ENCODE measurements at places on chromosomes 2 and 18.

DNA sequence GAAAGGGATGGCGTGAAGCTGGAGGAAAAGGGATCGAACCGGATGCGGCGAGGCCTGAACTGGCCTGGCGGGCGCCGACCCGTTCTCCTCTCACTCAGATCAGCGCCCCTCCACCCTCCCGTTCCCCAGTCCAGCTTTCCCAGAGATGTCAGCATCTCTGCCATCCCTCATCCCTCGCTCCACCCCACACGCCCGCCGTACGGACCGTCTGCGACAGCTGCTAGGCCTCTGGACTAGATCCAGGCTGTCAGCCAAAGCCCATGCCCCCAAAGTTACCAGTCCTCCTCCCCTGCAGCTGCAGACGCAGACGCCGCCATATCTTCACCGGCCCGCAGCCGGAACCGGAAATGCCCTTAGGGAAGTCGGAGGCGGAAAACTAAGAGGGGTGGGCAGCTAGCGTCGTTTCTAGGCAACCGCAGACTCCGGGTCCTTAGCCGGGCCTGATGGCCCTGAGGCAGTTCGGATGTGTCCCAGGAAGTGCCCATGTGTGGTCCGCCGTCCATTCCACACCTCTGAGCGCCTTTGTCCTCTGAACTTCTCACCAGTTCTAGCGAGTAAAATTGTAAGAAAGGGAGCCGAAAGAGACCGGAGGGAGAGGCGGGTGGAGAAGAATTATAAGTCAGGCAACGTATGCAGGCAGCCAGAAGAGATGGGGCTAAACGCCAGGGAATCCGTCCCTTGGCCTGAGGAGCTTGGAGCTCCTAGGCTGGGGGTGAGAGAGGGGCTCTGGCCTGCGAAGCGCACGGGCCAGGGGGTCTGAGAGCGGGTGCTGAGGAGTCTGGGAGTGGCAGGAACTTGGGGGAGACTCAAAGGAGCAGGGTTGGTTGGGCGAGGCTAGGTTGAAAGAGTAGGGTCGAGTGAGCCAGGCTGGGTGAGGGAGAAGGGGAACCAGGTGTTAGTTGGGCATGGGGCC lies at the start of the genes RNF25 and STK36:
Gene RNF25 (minus strand): TSS at position 349 of the 913 bp plus-strand sequence. CDS start 32 bp downstream, at position 317.
Gene STK36 (plus strand): TSS at position 433 of the 913 bp plus-strand sequence. CDS start 744 bp downstream, outside the sequence.
- peak; percentile 38 for DNase-seq

DNA sequence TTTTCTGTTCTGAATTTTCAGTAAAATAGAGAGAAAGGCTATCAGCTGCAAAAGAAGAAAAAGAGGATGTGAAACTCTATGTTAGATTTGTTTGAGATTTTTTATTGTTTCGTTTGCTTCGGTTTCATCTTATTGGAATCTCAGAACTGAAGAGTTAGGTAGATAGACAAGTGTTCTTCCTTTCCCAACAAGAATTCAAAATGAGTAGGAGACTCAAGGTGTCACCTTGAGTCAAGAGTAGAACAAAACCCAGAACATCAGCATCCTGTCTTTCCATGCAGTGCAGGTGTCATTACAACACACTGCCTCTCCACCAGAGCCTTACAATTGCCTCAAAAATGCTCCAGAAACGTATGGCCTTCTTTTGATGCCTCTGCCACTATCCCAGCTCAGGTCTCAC lies 21.1 kb downstream of the NBAS start:
- DNase-seq, result no peak

DNA sequence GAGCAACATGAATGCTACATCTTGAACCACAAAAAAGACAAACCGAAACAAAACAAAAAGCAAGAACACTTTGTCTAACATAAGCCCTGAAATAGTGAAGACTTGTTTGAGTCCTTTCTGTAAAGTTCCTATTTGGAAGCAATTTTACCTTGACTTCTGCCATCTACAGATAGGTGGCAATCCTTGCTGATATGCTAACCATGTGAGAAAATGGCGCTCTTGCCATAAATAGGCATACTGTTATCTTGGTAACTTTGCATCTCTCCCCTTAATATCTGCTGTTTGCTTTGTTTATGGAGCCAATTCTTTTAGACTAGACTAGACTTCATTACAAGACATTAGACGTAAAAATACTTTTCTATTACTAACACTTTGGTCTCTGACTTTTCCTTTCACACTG lies 49.4 kb upstream of the PNPT1 start:
- no peak for DNase-seq

GRCh38 chr2:117137371-117137770 lies 677.1 kb upstream of the DDX18 start:
- no peak for DNase-seq

DNA sequence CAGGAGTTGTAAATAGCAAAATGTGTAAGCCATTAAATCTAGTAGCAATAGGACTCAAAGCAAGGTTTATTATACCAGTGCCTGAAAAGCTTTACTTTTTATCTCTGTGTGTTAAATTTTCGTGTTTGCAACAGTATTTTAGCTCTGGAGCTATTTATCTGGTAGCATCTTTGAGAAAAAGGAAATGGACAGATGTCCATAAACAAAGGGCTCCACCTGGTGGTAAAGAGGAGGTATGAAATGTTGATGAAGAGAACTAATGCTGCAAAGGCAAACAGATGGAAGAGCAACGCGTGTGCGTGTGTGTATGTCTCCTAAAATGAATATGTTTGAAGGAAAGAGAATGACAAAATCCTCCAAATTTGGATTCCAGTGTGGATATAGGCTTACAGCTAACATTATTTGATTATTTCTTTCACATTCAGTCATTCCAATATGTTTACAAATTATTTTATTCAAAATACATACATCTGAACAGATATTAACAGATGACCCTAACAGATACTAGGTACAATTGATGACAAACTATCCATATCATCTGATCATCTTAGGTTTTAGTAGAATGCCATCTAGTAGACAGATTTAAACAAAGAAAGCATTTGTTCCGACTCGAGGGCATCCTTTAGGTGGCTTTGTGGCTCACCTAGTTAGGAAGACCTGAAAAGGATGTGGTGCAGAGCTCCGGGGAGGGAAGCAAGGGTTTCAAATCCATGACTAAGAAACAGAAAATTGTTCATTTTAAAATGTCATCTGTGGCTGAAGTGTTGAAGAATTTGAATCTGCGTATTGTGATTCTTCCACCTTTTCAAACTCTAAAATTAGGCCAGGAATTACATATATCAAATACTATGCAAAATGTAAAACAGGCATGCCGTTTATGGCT lies 383.3 kb downstream of the MTX2 start:
- DNase-seq, result peak; percentile 80

GRCh38 chr2:28608500-28609424 lies 112.9 kb downstream of the PLB1 start:
- DNase-seq, result no peak

GRCh38 chr2:238098901-238099713 lies 1.0 kb upstream of the ESPNL start:
- no peak for DNase-seq

DNA sequence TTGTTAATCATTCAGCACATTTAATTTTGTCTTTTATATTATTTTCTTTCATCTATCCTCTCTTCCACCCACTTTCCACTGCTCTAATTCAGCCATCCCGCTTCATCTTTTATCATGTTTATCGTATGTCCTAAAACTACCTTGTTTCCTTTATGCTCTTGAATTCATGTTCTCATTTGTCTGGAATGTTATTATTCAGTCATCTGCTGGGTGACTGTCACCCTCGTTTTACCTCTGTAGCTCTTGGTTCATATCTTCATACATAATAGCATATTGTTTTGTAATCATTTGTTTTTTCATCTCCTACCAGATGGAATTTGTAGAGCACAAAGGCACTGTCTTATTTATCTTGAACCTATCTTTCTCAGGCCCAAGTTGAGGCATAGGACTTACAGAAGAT lies 37.0 kb downstream of the SMCHD1 start:
- DNase-seq, result no peak

- DNase-seq, result no peak
Observed at GRCh38 chr2:143148011-143148410, 18.8 kb downstream of the ARHGAP15 start.

DNA sequence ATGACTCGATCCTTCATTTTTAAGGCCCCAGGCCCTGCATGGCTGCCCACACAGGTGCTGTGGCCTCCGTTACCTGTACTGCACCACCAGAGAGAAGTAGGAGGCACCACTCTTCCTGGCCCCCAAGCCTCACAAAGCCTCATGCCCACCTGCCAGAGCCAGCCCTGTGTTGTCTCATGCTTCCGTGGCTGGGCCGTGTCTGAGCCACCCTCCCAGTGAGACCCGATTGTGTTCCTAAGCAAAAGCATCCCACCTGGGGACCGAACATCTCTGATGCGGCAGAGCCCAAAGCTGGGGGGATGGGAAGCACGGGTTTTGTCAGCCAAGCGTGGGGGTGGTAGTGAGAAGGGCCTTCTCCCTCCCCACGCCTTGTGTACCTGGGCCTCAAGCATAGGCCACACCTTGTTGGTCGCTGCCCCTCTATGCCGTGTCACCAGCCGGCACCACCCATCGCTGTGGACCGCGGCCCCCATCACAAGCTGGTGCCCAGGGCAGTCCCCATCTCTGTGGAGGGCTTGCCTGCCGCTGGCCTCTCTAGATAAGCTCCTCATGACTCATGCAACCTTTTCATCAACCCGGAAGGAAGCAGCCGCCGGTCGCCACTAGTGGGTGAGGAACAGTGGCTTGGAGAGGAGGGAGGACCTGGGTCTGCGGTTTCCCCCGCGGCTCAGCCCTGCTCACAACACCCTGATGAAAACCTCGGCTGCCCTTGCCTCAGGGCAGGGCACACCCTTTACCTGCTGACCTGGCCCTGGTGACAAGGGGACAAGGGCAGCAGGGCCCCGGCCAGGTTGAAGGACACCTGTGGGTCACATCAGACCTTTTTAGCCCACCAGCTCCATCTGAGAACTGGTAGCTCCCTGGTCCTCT lies 2.7 kb upstream of the RNPEPL1 start:
- no peak for DNase-seq

- no peak for DNase-seq
Observed at GRCh38 chr2:170088776-170089175, 89.2 kb upstream of the MYO3B start.

GRCh38 chr2:100043891-100044255 lies 98.5 kb downstream of the AFF3 start:
- no peak for DNase-seq

DNA sequence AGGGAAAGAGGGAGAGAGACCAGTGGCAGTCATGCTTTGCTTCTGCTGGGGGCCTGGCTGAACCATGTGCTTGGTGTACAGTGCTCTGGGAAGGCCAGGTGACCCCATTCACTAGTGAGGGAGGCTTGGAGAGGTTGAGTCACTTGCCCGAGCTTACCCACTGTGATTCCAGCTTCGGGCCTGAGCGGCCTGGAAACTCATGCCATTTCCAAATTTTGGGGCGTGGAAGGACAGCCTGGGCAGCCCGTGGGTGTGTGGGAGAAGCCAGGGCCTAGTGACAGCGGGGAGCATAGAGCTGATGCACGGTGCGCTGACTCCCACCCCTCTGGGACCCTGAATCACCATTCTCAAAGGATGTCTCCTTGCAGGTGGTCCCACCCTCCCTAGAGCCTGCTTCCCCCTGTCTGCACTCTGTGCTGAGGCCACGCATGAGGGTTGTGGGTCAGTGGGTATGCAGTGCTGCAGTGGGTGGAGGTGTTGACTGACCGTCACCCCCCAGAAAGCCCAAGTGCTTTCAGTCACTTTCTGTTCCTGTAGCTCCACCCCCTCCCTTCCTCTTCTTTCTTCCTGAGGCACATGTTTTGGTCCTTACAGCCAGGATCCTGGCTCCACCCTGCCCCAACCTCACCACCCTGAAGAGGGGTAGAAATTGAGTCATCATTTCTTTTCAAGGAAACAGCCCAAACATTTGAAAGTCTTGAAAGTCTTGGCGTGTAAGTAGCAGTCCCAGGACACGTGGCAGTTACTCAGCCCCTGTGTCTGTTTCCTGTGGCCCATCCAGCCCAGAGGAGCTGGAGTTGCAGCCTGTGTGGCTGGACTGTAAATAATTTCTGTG lies 69.3 kb upstream of the MCFD2 start:
- no peak for DNase-seq

GRCh38 chr2:232588680-232589585 lies 38.4 kb downstream of the EIF4E2 start:
- peak; percentile 13 for DNase-seq

- DNase-seq, result no peak
Observed at GRCh38 chr2:144460727-144461307, 59.1 kb downstream of the ZEB2 start.

GRCh38 chr2:207073801-207074678 lies 91.7 kb downstream of the KLF7 start:
- peak; percentile 63 for DNase-seq

DNA sequence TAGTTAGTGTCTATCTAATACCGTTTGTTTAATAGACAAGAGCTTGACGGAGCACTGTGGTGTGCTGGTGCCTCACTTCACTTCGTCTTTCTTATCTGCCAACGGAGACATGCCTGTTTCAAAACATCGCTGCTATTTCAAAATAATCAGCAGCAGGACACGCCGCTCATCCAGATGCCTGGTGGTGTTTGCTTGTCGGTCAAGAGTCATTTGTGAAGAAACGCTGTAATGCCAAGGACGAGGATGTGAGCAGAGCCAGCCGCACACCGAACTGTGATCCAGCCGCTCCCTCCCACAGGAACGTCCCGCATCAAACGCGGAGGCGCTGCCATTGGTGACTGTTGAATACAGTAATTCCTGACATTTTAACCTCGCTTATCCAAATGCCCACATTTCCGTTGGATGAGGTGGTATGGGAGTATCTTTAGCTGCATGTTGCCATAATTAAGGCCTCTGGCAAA lies 432.4 kb downstream of the FBXO15 start:
- no peak for DNase-seq

DNA sequence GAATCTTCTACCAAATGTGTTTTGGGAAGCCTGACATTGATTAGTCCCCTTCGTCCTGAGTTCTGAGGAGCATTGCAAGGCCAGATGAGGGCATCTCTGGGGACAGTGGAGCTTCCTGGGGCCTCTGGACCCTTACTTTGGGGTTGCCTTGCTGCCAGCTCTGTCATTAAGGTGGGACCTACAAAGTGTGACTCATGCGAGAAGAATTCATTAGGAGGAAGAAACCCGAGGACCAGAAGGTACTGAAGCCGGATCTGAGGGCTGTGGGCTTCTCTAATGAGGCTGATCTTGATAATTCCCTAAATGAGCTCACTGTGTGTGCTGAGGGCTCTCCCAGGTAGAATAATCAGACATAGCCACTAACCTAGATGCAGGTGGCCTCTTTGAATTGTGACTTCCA lies 695 bp upstream of the SCYGR2 start:
- DNase-seq, result no peak

GRCh38 chr2:166335284-166335683 lies 40.5 kb downstream of the SCN9A start:
- no peak for DNase-seq

DNA sequence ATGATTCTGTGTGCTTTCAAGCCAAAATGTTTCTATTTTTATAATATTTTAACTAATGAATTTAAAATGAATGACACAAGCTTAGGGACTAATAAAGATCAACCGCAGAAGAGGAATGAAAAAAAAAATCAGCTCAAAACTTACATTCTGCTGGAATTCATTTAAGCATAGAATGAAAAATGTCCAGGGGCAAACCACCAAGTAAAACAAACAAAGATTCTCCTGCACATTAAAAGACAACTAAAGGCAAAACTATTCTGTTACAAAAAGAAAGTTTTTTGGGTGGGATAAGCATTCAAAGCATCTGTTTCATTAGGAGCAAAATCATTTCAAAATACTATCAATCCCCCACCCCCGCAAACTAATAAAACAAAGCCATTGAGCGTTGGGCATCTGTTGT lies 99.3 kb upstream of the SOX11 start:
- DNase-seq, result no peak

GRCh38 chr2:181106789-181107627 lies 126.6 kb downstream of the UBE2E3 start:
- no peak for DNase-seq

GRCh38 chr2:130310881-130311280 lies 31.8 kb upstream of the IMP4 start:
- no peak for DNase-seq
